SK-N-DZ (cell line): ENCODE measurements at places on chromosomes 12 and 14.

DNA sequence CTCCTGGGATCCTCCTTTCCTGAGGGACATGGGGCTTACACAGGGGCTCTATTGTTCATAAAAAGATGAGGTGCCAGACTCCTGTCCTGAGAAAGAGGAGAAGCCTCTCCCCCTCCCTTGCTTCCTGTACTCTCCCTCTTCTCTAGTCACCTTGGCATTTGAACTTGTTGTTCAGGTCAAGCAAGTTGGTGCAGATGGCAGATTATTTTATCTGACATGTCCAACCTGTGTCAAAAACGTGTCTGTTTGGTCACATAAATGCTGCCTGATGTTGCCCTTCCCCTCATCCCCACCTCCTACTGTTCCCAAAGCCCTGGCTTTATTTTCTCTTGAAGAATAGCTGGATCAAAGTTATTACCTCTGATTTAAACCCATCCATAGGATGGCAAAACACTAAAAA is 154.8 kb downstream of the TMX1 start:
- DNase-seq, result no peak

GRCh38 chr14:23523229-23524016 is 28.1 kb downstream of the ZFHX2 start:
- no peak for DNase-seq

- DNase-seq, result peak; percentile 83
Observed at GRCh38 chr12:53180931-53181645, 363 bp upstream of the CSAD start.

DNA sequence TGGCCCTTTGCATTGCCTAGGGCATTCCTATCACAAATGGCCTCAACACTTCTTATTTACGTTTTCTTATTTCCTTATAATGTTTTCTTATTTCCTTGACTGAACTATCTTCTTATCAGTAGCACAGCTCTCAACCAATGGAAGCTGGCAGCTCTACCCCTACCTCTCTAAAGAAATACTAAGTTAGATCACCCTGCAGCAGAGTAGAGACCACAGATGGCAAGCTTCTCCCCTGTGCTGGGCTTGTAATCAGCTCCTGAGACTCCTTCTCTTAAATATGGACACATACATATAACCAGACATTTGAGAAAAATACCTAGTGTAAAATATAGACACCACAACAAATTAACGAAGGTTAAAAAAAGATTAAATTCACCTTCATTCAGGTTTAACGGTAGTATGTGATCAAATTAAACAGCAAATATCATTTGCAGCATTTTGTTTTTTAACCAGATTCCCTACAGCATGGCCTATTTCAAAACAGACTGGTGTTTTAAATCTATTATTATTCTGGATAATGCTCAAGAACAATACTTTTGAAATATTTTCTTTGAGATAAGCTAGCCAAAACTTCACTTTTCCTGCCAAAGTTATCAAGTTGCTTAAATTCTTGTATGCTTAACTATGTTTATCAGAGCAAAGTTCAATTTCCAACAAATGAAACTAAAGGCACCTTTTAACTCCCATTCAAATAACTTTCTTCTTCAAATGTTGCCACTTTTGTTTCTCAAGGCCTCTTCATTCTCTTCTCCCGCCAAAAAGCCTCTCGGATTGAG is 54.3 kb downstream of the SLC41A2 start:
- DNase-seq, result no peak

DNA sequence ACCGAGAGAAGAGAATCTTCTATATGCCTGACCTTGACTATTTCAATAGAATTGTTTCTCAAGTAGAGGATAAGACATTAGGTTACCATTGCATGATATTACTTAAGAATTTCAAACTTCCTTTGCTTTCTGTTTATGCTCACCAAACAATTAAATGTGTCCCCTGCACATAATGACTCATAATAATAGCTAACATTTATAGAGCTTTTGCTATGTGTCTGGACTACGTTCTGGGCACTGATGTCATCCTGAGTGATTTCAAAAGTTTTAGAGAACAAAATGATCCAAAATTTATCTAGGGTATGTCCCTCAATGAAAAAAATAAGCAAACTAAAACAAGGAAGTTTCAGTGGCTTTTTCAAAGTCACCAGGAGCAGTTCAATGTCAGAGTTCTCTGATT is 38.8 kb downstream of the SLC15A5 start:
- DNase-seq, result no peak

DNA sequence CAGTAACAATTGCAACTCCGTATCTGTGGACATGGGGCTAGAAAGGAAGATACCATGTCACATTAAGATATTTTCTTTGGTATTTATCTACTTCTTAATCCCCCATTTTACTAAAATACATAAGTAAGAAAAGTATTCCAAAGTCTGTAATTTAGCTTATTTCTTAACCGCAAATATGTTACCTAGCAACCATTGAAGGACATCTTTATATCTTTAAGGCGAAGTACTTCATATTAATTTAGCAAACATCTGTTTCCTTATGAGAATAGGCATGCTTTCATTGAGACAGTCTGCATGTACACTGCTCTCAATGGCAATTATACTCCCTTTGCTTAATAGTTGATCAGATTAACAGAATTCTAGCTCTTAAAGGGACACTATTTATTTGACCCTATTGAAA is 88.8 kb downstream of the NAV3 start:
- DNase-seq, result no peak
